Suprapubic skin (tissue), 4 donors: ENCODE measurements at places on chromosomes 16 and 17. TPM values are rescaled to one million over a fixed set of nuclear protein-coding genes. Genes with fewer than 3 reads are reported as not detected.

DNA sequence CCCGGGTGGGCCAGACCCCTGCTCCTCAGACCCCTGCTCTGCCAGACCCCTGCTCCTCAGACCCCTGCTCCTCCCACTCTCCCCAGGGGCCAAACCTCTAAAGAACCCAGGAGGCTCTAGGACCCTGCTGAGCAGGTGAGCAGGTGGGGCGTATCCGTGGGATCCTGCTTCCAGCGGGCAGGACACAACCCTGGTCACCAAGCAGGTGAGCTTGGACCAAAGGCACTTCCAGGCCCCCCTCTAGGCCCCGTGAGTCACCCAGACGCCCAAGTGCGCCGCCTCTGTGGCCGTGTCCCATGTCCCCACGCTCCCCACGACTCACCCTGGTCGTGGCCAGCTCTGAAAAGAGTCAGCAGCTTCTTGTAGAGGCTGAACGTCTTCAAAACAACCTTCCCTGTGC, 5.0 kb downstream of the CYBC1 start:
- no peak overlapping the region for H3K27ac ChIP-seq
- H3K27me3 ChIP-seq, result no peaks in the 10 kb centered on the region
- DNase-seq, result no peak
- no peak overlapping the region for H3K4me3 ChIP-seq
- H3K4me1 ChIP-seq, result peaks cover 44% of the 10 kb centered on the region

DNA sequence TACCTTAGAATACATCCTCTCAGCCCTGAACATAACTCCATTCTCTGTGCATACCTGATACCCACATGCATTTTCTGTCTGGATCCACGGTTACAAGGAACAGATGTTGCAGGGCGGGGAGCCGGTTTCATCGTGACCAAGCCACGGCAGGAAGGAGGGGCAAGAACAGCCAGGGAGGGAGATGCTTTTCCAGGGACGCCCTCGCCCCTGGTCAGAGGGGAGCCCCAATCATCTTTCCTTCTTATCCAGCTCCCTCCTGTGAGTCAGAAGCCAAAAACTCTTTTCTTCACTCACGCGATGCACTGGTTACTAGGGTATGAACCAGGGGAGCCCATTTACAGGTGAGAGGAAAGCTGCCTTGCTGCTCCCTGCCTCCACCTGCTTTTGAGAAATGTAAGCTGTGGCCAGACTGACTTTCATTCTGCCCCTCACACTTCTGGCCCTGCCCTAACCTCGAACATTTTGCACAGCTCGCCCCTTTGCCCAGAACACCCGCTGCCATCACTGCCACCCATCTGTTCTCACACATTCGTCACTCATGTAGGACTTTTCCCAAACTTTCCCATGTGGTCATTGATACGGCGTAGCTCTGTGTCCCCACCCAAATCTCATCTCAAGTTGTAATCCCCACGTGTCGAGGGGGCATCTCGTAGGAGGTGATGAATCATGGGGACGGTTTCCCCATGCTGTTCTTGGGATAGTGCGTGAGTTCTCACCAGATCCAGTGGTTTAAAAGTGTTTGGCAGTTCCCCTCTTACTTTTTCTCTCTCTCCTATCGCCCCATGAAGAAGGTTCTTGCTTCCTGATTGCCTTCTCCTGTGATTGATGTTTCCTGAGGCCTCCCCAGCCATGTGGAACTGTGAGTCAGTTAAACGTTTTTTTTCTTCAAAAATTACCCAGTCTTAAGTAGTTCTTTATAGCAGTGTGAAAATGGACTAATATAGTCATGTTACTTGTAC, 20.5 kb downstream of the FOXL1 start:
- no peak overlapping the region for H3K27ac ChIP-seq
- no peaks in the 10 kb centered on the region for H3K4me1 ChIP-seq
- H3K27me3 ChIP-seq, result peaks cover 88% of the 10 kb centered on the region

DNA sequence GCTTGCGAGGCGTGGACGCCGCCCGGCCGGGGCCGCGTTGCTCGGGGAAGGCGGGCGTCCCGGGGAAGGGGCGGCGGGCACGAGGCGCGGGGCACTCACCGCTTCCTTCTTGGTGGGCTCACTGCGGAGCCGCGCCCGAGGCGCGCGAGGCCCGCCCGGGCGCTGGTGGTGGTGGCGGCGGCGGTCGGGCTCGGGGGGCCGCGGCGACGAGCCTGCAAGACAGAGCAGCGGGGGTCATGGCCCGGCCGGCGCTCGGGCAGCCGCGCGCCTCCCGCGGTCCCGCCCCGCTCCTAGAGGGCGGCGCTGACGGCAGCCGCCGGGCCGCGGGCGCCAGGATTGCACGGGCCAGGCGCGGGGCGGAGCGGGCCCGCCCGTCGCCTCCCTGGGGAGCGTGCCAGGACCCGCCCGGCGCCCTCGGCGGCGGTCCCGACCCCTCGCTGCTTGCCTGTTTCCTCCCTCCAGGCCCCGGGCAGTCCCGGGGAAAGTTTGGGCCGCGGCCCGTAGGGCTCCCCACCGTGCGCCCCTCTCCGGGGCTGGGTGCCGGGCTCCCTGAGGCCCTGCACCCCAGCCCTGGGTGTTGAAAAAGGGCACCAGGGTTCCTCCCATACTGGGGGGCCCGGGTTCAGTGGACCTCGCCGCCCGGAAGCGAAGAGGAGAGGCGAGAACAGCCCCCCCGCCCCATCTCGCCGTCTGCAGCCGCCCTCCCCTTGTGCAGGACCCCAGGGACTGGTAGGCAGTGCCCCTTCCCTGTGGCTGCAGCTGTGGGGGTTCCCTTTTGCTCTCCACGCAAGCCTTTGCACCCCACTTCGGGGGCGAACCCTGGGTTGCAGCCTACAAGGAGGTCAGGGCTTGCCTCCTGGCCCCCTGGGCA, at the start of gene C16orf74:
TSS of gene C16orf74 (minus strand) at position 270 of the 871 bp plus-strand sequence. CDS start 15,879 bp downstream, outside the sequence.
- DNase-seq, result no peak
- peaks cover 59% of the 10 kb centered on the region for H3K4me1 ChIP-seq
- H3K4me3 ChIP-seq, result peak within 1 kb of the TSS; percentile 68
- H3K36me3 ChIP-seq, result no peaks in the 10 kb centered on the region
- H3K27me3 ChIP-seq, result no peaks in the 10 kb centered on the region
- H3K27ac ChIP-seq, result peak within 1 kb of the TSS; percentile 14

- H3K27ac ChIP-seq, result no peak overlapping the region
- no peaks in the 10 kb centered on the region for H3K36me3 ChIP-seq
- no peak overlapping the region for H3K4me3 ChIP-seq
- DNase-seq, result no peak
- H3K27me3 ChIP-seq, result no peaks in the 10 kb centered on the region
Measured at GRCh38 chr17:66260275-66260674, 31.1 kb upstream of the APOH start.

DNA sequence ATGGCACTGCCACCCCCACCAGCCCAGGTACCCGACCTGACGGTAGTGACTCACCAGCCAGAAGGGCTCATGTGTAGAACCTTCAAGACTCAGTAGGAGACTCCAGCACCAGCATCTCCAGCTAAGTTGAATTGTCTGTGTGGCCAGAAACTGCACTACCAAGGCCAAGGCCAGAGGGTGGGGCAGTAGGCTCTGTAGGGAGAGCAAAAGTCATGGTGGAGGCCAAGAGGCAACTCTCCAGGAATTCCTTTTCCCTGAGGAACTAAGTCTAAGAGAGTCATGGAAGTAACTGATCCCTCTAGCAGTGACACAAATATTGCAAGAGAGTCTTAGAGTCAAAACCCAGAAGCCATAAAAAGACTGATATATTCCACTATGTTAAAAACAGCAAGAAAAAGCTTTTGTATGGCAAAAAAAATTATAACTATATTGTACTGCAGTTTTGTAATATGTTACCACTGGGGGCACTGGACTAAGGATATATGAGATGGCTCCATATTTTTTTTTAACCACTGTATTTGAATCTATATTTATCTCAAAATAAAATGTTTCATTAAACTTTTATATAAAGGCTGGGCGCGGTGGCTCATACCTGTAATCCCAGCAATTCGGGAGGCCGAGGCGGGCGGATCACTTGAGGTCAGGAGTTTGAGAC, 30.2 kb upstream of the GUCY2D start:
- H3K36me3 ChIP-seq, result no peaks in the 10 kb centered on the region
- DNase-seq, result no peak
- peaks cover 4% of the 10 kb centered on the region for H3K4me1 ChIP-seq
- H3K27ac ChIP-seq, result no peak overlapping the region
- no peaks in the 10 kb centered on the region for H3K27me3 ChIP-seq
- H3K4me3 ChIP-seq, result no peak overlapping the region

DNA sequence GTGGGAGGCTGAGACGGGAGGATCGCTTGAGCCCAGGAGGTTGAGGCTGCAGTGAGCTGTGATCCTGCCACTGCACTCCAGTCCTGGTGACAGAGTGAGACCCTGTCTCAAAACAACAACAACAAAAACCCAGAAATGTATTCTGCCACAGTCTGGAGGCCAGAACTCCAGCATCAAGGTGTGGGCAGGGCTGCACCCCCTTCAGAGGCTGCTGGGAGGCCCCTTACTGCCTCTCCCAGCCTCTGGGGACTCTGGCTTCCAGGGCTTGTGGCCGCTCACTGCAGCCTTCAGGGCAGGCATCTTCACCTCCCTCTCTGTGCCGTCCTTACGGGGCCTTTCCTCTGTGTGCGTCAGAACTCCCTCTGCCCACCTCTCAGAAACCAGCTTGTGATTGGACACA, 209.4 kb upstream of the GSE1 start:
- peak; percentile 35 for DNase-seq
- H3K27ac ChIP-seq, result no peak overlapping the region
- H3K4me1 ChIP-seq, result no peaks in the 10 kb centered on the region

- no peak overlapping the region for H3K4me3 ChIP-seq
- H3K27me3 ChIP-seq, result no peaks in the 10 kb centered on the region
- DNase-seq, result no peak
- H3K4me1 ChIP-seq, result no peaks in the 10 kb centered on the region
- H3K27ac ChIP-seq, result no peak overlapping the region
Measured at GRCh38 chr17:59776577-59776976, 69.1 kb downstream of the VMP1 start.

GRCh38 chr16:1377406-1378010, 25.8 kb downstream of the GNPTG start:
- no peak overlapping the region for H3K4me3 ChIP-seq
- H3K4me1 ChIP-seq, result peaks cover 30% of the 10 kb centered on the region
- H3K27me3 ChIP-seq, result no peaks in the 10 kb centered on the region
- no peak for DNase-seq
- no peak overlapping the region for H3K27ac ChIP-seq

- H3K4me3 ChIP-seq, result no peak overlapping the region
- H3K27me3 ChIP-seq, result peaks cover 19% of the 10 kb centered on the region
- no peaks in the 10 kb centered on the region for H3K36me3 ChIP-seq
- no peaks in the 10 kb centered on the region for H3K4me1 ChIP-seq
Measured at GRCh38 chr16:56649820-56650219, 1.9 kb upstream of the MT1B start.

- no peaks in the 10 kb centered on the region for H3K36me3 ChIP-seq
- no peak for DNase-seq
- no peaks in the 10 kb centered on the region for H3K4me1 ChIP-seq
- H3K4me3 ChIP-seq, result no peak overlapping the region
- H3K27me3 ChIP-seq, result no peaks in the 10 kb centered on the region
Measured at GRCh38 chr17:55177159-55177854, 87.5 kb upstream of the HLF start.

- peaks cover 94% of the 10 kb centered on the region for H3K4me1 ChIP-seq
- no peaks in the 10 kb centered on the region for H3K27me3 ChIP-seq
- no peaks in the 10 kb centered on the region for H3K36me3 ChIP-seq
- DNase-seq, result peak; percentile 91
- H3K4me3 ChIP-seq, result peak overlapping the region; percentile 95
Measured at GRCh38 chr17:40320756-40321523, 12.0 kb downstream of the RARA start.

- H3K36me3 ChIP-seq, result no peaks in the 10 kb centered on the region
- no peak for DNase-seq
- peaks cover 10% of the 10 kb centered on the region for H3K4me1 ChIP-seq
- peaks cover 7% of the 10 kb centered on the region for H3K27me3 ChIP-seq
- H3K27ac ChIP-seq, result peak overlapping the region; percentile 54
Measured at GRCh38 chr17:41538565-41538991, 10.5 kb upstream of the KRT19 start.

- no peaks in the 10 kb centered on the region for H3K36me3 ChIP-seq
- peaks cover 8% of the 10 kb centered on the region for H3K4me1 ChIP-seq
- no peak overlapping the region for H3K27ac ChIP-seq
- H3K27me3 ChIP-seq, result no peaks in the 10 kb centered on the region
Measured at GRCh38 chr16:75485230-75486013, 9.8 kb downstream of the CHST6 start.

GRCh38 chr17:80621997-80622357, 77.3 kb downstream of the RPTOR start:
- H3K36me3 ChIP-seq, result peaks cover 5% of the 10 kb centered on the region
- no peak overlapping the region for H3K27ac ChIP-seq
- no peak overlapping the region for H3K4me3 ChIP-seq
- DNase-seq, result no peak
- H3K27me3 ChIP-seq, result no peaks in the 10 kb centered on the region

DNA sequence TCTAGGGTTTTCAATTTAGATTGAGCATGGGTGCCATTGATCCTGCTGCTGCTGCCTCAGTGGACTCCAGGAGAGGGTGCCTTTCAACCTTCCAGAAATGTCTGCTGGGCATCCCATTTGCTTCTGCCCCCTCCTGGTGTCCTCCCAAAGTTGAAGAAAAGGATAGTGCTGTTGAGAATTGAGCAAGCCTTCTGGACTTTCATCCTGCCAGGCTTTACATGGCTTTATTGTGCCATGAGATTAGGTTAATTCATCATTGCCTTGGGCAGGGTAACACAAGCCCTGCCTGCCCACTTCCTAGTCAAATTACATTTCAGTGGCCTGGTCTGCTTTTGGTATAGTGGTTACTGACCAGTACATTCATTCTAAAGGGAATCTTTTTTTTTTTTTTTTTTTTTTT, 17.9 kb upstream of the TANGO6 start:
- no peak for DNase-seq
- no peak overlapping the region for H3K4me3 ChIP-seq
- no peak overlapping the region for H3K27ac ChIP-seq
- H3K27me3 ChIP-seq, result no peaks in the 10 kb centered on the region
- peaks cover 53% of the 10 kb centered on the region for H3K36me3 ChIP-seq
- H3K4me1 ChIP-seq, result no peaks in the 10 kb centered on the region

Gene IRF8
- total RNA-seq, result 3.5 TPM

Gene ARHGAP23
- 108 TPM for total RNA-seq

Gene ALDH3A1
- total RNA-seq, result 108 TPM

Gene LITAFD
- not detected for total RNA-seq

Gene CPD
- 38.9 TPM for total RNA-seq

Gene RNF112
- total RNA-seq, result 3.9 TPM

Gene USH1G
- 3.7 TPM for total RNA-seq

Gene TMEM238L
- not detected for total RNA-seq

Gene GTF3C1
- 172 TPM for total RNA-seq

Gene TAT
- total RNA-seq, result not detected

Gene HASPIN
- total RNA-seq, result 2.1 TPM

Gene NKD1
- 1.8 TPM for total RNA-seq

Gene CD300A
- total RNA-seq, result 6.3 TPM

Gene RPUSD1
- total RNA-seq, result 22.6 TPM

Gene SOCS1
- 7.1 TPM for total RNA-seq
